Coronary artery (tissue), 2 donors: ENCODE measurements at places on chromosomes 6 and 20.

GRCh38 chr20:56518721-56519398 is 5.7 kb upstream of the FAM209A start:
- no peak for DNase-seq

DNA sequence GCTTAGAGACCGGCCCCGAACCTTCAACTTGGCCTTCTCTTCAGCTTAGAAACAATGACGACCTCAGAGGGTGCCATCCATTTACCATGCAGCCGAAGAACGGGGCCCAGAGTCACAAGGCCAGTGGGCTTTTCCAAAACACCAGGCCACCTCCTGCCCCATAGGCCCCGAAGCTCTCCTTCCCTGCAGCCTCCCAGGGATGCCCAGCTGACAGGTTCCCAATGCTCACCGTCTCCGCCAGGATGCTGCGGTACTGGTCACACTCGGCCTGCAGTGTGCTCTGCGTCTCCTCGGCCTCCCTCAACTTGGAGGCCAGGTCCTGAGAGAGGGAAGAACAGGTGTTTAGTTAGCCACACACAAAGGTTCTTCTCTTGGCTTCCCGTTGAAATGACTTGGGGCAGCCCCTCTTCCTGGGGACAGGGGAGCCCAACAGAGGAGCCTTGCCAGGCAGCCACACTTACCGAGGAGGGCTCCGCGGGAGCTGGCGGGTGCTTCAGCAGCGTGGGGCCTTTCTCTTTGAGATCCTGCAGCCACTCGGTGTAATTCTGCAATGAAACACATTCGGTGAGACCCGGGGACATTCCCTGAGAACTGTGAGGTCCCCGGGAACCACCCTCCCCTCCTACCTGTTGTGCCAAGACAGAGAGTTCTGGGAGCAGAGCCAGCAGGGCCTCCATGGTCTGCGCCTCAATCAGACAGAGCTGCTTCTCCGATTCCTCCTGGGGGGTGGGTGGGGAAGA is 51.5 kb downstream of the DSTN start:
- DNase-seq, result peak; percentile 71

- DNase-seq, result no peak
These were observed 1.5 kb downstream of the EMILIN3 start for GRCh38 chr20:41364967-41365765.

GRCh38 chr20:36777167-36777566 is 3.6 kb upstream of the DSN1 start:
- DNase-seq, result no peak

DNA sequence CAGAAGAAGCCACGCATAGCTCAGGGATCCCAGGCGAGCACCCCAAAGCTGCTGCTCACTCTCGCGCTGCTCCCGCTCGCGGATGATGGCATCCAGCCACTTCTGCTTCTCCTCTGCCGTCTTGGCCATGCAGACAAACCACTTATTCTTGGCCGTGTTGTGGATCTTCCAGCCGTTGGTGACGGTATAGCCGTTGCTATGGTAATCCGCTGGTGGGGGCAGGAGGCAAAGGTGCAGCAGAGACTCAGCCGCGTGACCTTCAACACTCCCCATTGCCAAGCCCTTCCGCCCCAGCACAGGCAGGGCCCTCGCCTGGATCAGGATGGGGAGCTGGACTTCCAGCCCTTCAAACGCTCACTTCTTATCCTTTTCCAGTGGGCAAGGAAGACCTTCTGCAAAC is 136.9 kb downstream of the PREX1 start:
- DNase-seq, result no peak

DNA sequence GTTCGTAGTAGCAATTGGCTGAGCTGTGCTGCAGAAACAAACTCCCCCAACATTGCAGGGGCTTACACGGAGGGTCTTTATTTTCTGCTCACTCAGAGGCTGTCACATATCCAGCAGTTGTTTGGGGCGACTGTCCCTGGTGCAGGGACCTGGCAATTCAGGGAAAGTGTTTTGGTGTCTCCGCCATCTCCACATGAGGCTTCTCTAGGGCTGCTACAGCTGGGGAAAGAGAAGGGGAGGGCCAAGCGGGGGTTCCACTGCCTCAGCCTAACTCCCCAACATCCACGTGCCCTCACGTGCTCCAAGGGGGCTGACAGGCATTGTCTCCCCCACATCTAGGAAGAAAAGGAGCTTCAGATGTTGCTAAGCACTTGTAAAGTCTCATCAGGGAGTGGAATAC is 61.3 kb upstream of the NXT1 start:
- DNase-seq, result peak; percentile 52

- DNase-seq, result no peak
These were observed 336.0 kb downstream of the SYNE1 start for GRCh38 chr6:152301021-152301764.

GRCh38 chr20:54620611-54621010 is 145.2 kb downstream of the DOK5 start:
- no peak for DNase-seq

DNA sequence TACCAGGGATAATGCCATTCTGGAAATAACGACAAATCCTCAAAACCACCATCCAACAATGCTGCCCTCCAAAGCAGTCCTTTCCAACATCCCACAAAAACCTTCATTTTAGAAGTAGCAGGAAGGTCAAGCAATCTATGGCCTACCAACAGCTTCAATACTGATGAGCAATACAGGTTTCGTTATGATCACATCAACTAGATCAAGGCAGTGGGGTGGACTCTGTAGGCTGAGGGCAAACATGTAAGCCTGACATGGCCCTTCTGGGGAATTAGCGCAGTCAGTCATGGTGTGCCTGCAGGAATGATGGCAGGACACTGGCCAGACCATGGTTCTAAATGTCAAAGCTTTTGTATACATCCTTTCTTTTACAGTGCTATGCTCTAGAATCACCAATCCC is 41.7 kb downstream of the EZR start:
- no peak for DNase-seq

GRCh38 chr6:150588888-150589499 is 10.7 kb upstream of the PLEKHG1 start:
- DNase-seq, result no peak

- DNase-seq, result peak; percentile 98
These were observed at the start of gene ATP5F1E for GRCh38 chr20:59032023-59032712. Gene ATP5F1E, minus strand, starts transcription at chr20:59032335. Its CDS starts 84 bp downstream, at chr20:59032251.

GRCh38 chr6:137767911-137768690 is 99.0 kb upstream of the TNFAIP3 start:
- DNase-seq, result no peak

GRCh38 chr20:11003341-11003740 is 329.5 kb upstream of the JAG1 start:
- DNase-seq, result no peak

GRCh38 chr6:111750753-111751673 is 122.2 kb downstream of the FYN start:
- DNase-seq, result no peak

- DNase-seq, result no peak
These were observed 455.3 kb downstream of the HACE1 start for GRCh38 chr6:104404377-104404776.

GRCh38 chr6:133833949-133834359 is 55.0 kb upstream of the TCF21 start:
- no peak for DNase-seq

DNA sequence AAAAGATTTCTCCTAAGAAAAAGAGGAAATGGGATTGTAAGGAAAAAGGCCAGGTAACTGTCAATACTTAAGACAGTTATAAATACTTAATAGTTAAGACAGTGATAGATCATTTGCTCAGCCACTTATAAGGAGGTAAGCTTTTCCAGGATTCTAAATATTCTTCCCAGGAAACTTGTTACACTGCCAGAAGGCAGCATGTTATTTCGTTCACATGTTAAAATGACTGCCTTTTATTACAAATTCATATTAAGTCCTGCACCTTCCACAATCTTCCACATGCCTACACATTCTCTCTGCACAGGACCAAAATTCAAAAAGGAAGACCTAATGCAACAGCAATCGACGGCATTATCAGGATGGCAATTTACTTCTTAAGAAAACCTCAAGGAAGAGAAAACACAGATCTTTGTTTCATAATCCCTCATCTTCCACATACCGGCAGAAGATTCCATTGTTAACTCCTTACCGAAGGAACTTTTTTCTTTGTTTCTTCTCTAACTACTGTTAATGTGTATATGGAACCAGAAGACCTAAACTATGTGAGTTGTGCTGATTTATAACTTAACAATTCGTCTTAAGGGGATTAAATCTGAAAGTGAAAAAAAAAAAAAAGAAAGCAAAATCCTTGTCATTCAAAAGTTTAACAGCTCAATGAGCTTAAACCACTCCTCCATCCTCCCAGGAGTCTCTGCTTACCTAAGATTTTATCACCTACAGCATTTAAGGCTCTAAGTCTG is 799 bp downstream of the TAAR2 start:
- no peak for DNase-seq

- no peak for DNase-seq
These were observed 117.8 kb upstream of the SIRPA start for GRCh38 chr20:1777476-1777820.

DNA sequence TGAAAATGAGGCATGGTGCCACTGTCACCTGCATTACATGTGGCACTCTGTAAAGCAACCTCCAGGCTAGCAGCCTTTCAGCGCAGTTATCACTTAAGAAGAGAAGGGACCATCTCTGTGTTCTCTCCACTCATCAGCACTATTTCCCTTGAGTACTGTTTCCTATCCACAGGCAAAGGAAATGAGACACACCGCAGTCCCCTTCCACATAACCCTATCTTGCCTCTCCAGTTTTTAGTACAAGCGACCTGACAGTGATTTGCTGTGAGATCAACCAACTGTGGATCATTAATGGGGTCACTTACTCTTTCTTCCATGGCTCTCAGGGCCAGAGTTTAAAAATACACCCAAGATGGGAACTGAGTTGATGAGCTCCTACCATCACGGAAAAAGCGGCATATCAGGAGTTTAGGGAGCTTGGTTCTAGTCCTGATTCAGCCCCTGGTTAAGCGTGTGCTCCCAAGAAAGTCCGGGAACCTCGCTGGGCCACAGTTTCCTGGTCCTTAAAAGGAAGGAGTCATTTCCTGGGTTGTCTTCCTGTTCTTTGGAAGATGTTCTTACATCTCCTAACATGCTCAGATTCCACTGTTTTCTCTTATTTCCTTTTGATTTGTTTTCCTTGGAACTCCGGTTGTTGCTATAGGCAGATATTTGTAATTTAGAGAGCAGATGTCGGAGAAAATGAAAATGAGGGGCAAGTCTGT is 27.3 kb downstream of the PRDM1 start:
- no peak for DNase-seq

- no peak for DNase-seq
These were observed 205.4 kb upstream of the CST7 start for GRCh38 chr20:24743641-24744040.

DNA sequence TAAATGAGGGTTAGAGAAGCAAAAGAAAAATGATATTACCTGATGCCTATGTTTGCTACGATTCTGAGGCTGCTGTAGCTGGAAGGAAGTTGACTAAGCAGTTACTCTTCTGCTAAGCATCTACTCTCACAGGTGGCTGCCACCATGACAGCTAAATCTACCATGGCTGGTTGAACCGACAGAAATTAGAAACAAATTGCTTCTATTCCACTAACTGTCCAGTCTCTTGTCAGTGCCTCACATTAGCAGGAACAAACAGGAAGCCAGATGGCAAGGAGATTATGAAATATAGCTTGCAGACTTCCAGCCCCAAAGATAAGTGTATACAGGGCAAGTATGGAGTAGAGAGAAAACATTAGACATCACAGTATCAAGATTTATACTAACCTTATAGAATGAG is 59.4 kb upstream of the TMEM200A start:
- DNase-seq, result no peak

DNA sequence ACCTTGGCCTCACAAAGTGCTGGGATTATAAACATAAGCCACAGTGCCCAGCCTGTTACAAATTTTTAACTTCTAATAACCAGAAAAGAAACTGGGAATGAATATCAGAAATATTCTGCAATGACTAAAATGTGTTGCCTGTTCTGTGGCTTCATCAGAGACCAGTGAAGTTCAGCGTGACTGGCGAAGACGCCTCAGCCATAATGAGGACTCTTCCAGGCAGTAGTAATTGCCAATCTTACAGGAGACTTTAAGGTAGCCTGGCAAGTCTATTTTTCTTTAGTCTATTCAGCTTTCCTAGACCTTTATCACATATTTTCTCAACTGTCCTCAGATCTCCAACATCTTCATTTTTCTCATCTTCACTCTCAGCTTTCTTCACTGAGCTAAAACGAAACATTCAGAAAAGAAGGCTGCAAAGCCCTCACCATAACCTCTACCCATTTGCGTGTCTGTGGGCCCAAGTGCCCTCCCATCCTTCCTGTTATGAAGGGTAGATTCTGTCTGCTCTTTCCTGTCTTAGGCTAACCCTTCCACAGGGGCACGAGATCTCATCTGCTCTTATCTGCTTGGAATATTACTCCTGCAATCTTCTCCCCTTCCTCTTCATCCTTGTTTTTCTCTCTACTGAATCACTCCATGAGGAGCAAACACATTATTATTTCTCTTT is 42.0 kb upstream of the OLIG3 start:
- DNase-seq, result no peak

- no peak for DNase-seq
These were observed 12.9 kb upstream of the ZNF343 start for GRCh38 chr20:2521369-2522305.

DNA sequence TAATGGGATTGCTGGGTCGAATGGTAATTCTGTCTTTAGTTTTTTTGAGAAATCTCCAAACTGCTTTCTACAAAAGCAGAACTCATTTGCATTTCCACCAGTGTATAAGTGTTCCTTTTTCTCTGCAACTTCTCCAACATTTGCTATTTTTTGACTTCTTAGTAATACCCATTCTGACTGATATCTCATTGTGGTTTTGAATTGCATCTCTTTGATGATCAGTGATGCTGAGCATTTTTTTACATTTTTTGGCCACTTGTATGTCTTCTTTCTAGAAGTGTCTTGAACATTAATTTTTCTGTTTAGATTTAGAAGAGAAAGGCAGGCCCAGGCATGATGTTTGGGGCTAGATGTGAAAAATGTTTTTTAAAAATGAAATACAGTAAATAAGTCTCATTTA is 553.1 kb upstream of the MAN1A1 start:
- no peak for DNase-seq

DNA sequence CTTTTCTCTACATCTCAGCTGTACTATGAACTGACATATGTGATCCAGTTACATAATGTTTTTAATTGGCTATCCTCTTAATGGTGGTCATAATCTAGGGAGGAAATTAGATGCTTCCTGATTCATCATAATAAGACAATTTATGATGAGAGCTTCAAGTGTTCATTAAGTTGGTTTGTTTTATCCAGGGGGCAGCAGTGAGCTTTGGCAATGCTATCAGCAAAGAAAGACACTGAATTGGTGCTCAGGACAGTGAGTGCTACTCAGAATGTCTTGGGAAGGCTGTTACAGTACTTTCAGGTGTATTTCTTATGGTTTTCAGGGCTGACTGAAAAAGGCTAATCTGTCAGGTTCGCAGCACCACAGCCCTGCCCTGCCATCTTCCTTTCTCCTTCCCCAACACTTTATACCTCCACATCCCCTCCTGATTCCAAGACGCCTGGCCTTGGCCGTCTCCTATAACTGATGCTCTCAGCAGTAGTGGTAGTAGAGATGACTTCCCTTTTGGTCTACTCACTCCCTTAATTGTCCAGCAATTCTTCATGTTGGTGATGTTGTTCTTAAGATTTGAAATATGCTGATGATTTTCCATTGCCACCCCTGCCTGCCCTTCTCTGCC is 67.0 kb upstream of the TNFAIP3 start:
- DNase-seq, result no peak
